A549 treated with dexamethasone at 1 μM for 4 hours (cell line): ENCODE measurements at places on chromosomes 2 and 18. TPM values are rescaled to one million over a fixed set of nuclear protein-coding genes. Genes with fewer than 3 reads are reported as not detected.

RNF144A gene
- total RNA-seq = 7.1 to 10.6 TPM (median 10.2 TPM) in 5 replicates

TOGARAM2 gene
- 0.15 to 0.27 TPM (median 0.21 TPM) in 4 of 5 replicates, not detected in the other for total RNA-seq

ELOA2 gene
- not detected in 5 replicates for total RNA-seq

PAX8 gene
- 0.60 to 1.0 TPM (median 0.80 TPM) in 5 replicates for total RNA-seq

TNS1 gene
- 10.7 to 28.4 TPM (median 17.4 TPM) in 5 replicates for total RNA-seq

PLCD4 gene
- 0.14 to 0.46 TPM (median 0.28 TPM) in 5 replicates for total RNA-seq

ERFE gene
- 4.8 to 7.9 TPM (median 7.4 TPM) in 5 replicates for total RNA-seq

LAPTM4A gene
- 224 to 286 TPM (median 280 TPM) in 5 replicates for total RNA-seq

CTAGE1 gene
- total RNA-seq = not detected in 5 replicates

DSC1 gene
- total RNA-seq = not detected in 5 replicates

AGXT gene
- not detected in 5 replicates for total RNA-seq
